ENCODE measurements at places on chromosomes 2 and 18.

- DNase-seq, result no peak
Measured at GRCh38 chr2:26722328-26722727, 29.8 kb downstream of the KCNK3 start.

DNA sequence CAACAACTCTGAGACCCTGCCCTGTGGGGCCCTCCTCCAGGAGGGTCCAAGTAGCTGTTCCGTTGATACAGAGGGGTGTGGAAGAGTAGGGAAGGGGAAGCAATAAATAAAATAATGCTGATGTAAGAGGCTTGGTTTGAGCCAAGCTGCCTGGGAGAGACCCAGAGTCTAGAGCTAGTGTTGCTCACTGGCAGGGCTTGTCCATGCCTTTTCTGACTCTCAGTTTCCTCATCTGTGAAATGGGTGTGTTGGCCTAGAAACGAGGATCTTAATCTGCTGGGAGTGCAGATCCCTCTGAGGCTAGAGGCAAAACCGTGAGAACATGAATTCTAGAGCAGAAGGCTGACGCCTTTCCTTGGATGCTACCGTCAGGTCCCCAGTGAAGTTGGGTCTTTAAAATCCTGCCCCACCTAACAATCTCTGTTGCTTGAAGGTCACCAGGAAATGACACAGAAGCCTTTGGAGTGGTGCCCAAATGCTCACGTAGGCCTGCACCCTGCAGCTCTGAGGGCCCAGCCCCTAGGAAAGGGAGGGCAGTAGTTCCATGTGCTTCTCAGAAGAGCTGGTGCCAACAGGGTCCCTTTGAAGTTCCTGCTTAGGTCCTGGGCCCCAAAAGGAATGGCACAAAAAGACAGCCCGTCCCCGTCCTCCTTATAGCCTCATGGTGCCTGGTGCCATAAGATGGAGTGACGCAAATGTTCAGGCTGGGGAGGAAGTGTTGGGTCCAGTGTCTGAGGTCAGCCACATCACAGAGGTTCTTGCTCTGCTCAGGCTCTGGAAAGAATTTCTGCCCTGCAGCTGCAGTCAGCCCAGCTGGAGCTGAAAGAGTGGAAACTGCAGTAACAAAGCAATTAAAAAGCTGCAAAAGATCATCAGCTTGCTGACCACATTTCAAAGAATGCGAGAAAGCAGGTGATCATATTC lies 73.2 kb upstream of the SMAD2 start:
- peak; percentile 69 for DNase-seq

DNA sequence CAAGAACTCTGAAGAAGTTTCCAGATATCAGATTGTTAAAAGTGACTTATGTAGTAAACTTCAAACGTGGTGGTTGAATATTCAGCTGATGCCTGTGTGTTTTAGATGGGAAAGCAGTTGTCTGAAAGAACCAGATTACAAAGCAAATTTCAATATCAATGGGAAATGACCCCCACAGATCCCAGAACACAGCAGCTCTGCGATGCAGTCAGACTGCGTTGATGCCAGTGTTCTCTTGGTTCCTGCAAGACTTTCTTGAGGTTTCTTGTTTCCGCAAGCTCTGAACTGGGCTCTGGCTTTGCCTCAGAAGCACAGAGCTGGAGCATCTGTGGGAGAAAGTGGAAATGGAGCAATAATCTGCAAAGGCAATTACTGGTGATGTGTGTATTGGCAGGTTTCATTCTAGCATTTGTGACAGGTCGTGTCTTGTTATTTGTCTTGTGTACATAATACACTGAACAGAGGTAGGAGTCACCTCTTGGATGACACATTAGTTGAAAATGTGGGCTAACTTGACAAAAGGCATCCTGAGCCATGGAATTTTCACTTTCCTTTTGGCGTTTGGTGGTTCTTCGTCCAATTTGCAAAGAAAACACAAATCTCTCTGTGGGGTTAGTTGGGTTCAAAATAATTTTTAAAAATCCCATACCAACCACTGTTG lies 10.8 kb upstream of the LYPD6B start:
- DNase-seq, result no peak

DNA sequence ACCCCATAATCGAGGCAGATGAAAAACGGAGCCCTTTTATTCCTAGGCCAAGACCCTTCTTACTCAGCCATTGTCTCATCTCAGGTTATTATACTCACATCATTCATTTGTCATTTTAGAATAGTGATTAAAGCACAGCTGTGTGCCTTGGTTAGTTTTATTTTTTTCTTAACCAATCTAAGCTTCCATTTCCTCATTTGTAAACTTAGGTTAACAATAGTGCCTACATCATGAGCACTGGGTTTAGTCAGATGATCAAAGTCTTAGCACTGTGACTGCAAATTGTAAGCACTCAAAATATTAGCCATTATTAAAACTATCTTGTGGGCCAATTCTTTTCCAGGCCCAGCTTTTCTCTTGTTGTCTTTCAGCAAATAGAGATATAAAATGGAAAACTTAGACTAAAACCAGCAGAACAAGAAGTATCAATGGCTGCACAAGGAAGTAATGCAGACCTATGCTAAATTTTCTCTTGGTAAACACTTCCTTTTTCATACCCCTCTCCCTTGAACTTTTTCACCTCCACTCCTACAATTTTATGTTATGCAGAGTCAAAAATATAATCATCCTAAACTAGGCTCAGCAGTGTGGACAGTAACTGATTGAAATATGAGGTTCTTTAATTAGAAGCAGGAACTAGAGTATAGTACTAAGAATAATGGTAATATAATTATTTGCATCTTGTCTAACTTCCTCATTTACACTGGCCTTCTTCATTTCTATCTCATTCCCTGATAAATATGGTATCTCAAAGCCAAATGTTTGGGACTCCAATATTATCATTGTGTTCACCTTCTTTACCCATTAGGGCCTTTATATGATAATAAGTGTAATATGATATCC lies 21.5 kb upstream of the GALNT3 start:
- DNase-seq, result no peak
